ENCODE measurements at places on chromosomes 4 and X.

- DNase-seq, result no peak
Observed at GRCh38 chr4:118589471-118590055, 95.6 kb upstream of the METTL14 start.

DNA sequence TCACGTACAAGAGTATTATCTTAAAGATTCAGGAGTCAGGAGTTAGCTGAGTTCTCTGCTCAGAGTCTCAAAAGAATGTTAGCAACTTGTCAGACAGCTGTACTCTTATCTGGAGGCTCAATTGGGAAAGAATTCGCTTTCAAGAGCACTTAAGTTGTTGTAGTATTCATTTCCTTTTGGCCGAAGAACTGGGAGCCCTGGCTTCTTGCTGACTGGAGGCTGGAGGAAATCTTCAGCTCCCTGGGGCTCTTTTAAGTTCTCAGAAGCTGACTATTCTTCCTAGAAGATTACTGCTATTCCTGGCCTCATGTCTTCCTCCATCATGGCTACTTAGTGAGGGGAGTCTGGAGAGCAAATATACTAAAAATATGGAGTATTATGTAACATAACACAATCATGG is 587.2 kb downstream of the EPHA5 start:
- DNase-seq, result no peak

DNA sequence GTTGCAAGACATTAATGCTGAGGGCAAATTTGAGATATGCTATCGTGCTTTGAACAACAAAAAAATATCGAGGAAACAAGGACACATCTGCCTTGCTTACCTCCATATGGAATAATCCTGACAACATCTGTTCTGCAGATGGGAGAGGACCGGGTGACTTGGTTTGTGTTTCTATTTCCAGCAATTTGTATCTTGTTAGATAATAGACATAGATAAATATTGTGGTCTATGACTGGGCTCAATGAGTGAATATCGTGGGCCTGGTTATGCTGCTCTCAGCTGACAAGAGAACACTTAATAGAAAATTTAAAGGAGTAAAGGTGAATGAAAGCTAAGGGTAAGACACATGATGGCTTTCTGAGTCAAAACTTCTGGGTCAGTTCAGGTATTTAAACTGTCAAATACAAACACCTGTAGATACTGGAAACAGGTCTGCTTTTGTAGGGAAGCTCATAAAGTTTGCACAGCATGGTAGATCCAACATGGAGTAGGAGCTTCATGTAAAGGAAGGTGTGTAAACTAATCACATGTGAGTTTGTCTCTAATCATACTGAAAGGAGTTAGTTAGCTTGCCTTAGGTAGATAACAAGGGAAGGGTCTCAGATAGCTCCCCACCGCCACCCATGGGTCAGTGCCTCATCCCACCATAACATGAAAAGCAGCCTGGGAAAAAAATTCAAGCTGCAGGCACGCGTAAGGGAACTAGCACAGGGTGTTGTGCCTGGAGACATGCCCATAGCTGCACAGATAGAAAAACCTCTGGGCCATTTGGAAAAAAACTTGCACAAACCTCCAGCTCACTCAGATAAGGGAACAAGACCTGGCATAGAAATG is 904.1 kb upstream of the EPHA5 start:
- DNase-seq, result no peak

- no peak for DNase-seq
Observed at GRCh38 chr4:183129675-183130074, 30.6 kb downstream of the WWC2 start.

DNA sequence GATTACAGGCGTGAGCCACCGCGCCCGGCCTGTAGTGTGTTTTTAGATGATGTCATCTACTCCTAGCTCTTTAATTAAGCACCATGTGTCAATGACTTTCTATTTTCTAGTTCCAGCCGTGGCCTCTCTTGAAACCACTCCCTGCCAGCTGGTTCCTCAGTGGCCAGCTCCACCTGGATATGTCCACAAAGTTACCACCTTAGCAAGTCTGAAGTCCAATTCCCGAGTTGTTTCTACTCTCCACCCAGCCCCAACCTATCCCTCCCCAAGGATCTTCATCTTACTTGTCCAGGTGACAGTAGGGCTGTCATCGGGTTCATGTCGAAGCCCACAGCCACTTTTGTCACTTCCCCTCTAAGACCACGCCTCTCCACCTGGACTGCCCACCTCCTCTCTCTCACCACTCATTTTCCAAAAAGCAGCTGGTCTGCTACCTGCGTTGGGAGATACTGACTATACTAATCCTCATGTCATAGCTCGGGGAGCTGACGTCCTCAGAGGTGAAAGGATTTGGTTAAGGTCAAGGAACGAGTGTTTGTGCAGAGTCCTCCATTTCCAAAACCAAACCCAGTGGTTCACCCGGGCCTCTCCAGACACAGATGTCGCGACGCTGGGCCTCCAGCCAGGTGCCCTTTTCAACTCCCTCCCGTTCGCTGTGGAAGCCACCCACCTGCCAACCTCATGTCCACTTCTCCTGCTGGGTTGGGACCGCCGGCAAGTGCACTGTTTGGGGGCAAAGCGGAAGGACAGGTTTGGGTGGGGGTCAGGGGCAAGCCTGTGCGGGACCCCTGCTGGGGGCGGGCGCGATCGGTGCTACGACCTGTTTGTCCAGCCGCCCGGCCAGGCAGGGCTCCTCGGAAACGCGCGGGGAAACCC is 704 bp downstream of the FAM3A start:
- DNase-seq, result no peak

DNA sequence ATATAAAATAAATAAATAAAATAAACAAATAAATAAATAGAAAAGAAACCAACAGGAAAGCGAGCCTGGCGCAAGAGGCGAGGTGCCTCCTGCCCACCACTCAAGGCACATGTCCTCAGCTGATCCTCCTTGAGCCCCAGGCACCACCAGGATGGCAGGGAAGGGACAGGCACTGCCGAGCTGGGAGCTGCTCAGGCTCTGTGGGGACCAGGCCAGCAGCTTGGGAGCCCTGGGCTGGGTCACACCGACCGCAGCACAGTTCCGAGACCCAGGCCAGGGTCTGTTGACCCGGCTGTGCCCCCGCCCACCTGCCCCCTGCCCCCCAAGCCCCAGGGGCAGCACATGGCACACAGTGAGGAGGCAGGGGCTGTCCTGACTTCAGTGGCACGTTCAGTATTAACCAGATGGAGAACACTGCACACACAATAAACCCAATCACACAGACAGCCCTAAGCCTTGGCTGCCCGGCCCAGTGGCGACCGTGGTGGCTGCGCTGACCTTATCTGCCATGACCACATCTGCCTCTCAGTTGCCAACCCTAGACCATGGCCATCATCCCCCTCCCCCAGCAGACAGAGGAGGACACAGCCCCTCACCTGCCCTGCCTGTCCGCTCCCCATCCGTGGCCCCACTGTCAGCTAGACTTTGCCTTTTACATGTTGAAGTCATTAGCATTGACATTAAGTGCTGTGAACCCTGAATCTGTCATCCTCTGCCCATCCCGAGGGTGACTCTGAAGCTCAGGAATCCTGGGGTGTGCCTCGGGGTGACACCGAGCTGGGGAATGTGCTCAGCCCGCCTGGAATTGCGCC is 2.9 kb upstream of the TREX2 start:
- DNase-seq, result no peak

GRCh38 chr4:177718514-177718913 is 276.3 kb upstream of the AGA start:
- DNase-seq, result no peak

DNA sequence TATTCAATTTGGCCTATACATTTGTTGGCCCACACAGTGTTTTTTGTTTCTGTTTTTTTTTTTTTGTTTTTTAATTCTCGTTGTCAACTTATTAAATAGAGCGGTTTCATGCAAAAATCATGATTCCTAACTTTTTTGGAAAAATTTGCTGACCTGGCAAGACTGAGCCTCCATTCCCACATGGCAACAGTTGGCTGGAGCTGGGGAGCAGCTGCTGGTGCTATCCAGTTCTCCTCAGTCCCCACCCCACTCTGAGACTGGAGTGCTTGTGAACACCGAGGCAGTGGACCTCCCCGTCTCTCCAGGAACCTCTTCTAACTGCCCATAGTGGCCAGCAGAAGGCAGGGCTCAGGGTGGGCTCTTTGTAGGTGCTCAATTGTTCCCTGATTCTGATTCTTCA is 95.7 kb upstream of the OTUD4 start:
- DNase-seq, result no peak

- DNase-seq, result no peak
Observed at GRCh38 chr4:946103-946450, 13.8 kb downstream of the TMEM175 start.

DNA sequence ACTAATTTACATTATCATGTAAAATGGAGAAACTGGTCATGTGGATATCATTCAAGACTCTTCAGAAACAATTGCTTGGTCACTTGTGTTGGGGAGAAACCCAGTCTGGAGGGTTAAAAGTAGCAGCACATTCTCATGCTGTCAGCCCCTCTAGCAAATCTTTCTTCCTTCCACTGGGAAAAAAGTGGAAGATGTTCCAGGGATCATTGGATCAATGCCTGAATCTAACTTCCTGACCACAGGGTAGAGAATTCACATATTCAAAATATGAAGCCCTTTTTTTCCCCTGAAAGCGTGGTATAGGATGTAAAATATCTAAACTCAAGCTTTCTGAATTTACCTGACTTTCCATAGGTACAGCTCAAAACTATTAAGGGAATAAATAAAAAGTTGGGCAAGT is 98.0 kb downstream of the CXCL13 start:
- no peak for DNase-seq

- DNase-seq, result no peak
Observed at GRCh38 chr4:16820329-16820728, 78.1 kb downstream of the LDB2 start.

DNA sequence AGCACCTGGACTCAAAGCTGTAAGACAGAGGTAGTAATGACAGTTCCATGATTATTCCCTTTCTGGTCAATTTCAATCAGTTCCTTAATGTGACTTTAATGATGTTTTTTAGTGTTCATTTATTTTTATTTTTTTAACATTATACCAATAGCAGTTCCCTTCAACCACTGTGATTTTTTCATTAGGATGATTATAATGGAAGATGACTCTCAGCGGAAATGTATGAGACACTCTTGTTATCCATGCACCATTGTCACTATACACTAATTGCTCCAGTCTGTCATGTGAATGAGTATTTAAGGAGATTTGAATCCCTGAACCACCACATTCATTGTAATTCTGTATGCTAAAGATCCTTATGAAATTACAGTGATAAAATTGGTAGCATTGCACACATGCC is 2102.3 kb upstream of the AGA start:
- DNase-seq, result no peak

GRCh38 chrX:39196192-39197102 is 395.2 kb downstream of the MID1IP1 start:
- DNase-seq, result peak; percentile 6

DNA sequence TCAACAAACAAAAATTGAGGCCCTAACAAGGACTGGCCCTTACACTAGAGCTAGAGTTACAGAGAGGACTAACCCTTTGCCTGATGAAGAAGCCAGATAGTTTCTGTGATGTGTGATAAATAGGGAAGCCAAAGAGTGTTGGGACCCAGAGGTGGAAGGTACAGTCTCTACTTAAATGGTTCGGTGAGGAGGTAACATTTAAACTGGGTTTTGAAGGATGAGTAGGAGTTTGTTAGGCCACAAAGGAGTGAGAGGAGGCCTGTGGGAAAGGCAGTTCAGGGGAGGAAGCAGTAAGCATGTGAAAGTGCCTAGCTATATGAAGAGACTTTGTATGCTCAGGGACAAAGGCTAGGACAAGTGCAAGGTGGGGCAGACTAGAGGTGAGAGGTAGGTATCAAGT is 23.8 kb upstream of the LIMCH1 start:
- no peak for DNase-seq

GRCh38 chr4:146282657-146283056 is 68.3 kb downstream of the REELD1 start:
- DNase-seq, result no peak

- DNase-seq, result no peak
Observed at GRCh38 chr4:78336093-78336943, 215.3 kb upstream of the ANXA3 start.

GRCh38 chr4:8128100-8128856 is 30.3 kb downstream of the ABLIM2 start:
- DNase-seq, result no peak

DNA sequence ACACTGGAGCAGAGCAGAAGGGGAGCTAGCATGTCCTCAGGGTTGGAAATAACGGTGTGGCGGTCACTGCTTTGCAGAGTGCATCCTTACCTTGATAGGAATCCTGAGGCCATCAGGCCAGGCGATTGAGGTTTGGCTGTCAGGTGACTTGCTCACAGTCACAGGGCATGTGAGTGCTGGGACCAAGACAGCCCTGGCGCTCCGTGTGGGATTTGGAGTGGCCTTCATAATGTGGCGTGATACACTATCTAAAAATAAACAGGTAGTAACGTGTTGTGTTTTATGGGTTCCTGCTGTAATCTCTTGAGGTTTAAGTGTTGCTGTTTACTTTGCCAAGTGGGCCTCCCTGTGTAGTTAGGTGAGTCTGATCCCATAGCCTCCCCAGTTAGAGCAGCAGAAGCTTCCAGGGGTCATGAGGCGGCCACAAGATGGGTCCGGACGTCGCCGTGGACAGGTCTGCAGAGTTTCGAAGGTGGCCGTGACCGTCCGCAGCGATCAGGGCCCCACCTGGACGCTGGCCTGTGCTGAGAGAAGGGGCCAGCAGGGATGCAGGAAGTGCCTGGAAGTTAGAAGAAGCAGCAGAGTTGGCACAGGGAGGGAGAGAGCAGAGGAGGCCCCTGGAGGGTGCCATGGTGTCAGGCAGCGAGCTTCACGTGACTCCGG is 27.7 kb downstream of the RGS12 start:
- no peak for DNase-seq

GRCh38 chr4:168398589-168398988 is 80.0 kb upstream of the DDX60 start:
- no peak for DNase-seq

- DNase-seq, result no peak
Observed at GRCh38 chrX:914206-914605, 283.6 kb downstream of the SHOX start.

DNA sequence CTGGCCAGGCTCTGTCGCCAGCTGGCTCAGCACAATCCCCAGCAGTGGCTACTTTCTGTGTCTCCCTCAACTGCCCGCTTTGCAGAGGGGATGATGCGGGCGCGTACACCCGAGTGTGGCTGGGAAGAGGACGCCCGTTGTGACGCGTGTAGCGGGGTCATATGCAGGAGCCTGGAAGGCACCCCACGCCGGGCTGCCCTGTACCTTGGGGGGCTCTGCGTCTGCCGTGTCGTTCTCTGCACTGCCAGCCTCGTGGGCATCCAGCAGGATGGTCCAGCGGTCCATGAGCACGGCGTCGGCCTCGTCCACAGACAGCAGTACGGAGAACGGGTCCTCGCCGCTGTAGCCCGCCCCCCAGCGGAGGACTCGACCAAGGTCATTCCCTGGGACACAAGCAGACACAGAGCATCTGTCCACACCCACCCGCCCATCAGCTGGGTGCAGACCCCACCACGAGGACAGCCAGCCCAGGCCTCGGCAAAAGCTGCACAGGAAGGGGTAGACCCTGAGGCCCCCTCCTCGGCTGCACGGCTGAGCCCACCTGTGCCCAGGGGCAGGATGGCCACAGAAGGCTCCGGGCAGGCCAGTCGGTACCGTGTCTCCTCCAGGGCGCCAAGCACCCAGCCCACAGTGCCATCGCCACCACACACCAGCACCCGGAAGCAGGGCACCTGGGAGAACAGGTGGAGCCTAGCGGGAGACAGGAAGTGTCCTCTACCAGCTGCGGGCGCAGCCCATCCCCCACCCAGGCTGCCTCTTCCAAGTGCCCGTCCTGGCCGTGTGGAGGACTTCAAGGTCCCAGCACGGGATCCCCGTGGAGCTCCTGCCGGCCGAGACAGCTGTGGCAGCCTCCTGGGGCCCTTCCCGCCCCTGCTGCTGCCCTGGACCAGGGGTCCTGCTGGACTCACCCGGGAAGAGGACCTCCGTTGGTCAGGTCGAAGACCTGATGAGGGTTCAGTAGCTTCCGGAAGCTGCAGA is 10.8 kb downstream of the DGKQ start:
- DNase-seq, result no peak

Data from T-helper 2 cell (primary cell).